ENCODE measurements at places on chromosomes 1 and 21.

DNA sequence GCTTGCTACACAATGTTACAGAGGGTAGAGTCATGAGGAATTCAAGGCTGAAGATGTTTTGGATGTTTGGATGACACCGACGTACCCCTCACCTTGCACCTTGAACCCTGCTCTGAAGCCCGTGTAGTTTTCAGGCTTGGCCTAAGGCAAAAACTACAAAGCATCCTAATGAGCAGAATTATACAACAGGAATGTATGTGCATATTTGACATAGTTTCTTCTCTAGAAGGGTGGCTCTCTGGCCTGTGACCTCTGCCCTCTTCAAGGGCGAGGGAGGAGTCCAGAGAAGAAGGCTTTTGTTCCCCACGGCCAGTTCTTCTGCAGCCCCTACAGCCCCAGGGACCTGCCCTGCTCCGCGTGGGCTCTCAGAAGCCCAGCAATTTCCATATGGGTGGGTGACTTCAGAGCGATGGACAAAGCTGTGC lies 43.3 kb downstream of the L1TD1 start:
- peak; percentile 76 for DNase-seq

DNA sequence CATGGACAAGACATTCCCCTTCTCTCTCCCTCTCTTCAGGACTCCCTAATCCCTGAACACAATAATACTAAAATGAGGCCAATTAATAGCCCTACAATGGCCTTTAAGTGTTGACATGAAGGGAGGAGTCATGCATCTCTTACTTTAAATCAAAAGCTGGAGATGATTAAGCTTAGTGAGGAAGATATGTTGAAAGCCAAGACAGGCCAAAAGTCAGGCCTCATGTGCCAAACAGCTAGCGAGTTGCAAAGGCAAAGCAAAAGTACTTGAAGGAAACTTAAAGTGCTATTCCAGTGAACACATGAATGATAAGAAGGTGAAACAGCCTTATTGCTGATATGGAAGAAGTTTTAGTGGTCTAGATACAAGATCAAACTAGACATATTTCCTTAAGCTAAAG lies 49.5 kb upstream of the CD46 start:
- DNase-seq = no peak

DNA sequence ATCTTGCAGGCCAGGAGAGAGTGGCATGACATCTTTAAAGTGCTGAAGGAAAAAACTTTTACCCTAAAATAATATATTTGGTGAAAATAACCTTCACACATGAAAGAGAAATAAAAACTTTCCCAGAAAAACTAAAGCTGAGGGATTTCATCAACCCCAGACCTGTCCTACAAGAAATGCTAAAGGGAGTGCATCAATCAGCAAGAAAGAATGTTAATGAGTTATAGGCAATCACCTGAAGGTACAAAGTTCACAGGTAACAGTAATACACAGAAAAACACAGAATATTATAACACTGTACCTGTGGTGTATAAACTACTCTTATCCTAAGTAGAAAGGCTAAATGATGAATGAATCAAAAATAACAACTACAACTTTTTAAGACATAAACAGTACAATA lies 249.2 kb upstream of the PKN2 start:
- no peak for DNase-seq

- DNase-seq = no peak
Measured at GRCh38 chr1:200035397-200035955, 8.0 kb downstream of the NR5A2 start.

Measured in PC-9 (cell line).